ENCODE measurements at places on chromosomes 7 and 10.

- DNase-seq = peak; percentile 12
Observed at GRCh38 chr10:50508315-50509051, 115.3 kb downstream of the SGMS1 start.

DNA sequence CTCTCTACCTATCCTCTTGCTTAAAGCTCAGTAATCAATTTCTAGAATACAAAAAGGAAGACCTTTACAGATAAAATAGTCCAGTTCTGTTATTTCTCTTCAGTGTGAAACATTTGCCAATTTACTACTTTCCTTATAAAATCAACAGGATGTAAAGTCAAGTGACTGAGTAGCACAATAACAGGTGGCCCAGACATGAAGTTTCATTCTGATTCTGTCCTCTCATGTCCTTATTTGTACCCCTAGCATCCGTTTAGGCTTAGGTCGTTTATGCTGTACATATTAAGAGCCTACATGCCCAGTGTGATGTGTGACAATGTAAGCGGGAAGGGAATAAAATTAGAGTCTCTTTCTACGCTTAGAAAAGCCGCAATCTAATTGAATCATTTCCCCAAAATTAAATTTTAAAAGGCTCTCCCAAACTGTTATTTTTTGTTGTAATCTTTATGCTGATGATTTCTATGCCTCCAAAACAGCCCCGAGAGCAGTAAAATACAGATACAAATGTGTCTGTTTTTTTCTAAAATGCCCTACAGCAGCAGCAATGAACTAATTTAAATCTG is 29.1 kb downstream of the EPC1 start:
- DNase-seq = no peak

- DNase-seq = no peak
Observed at GRCh38 chr10:56599201-56599600, 238.1 kb upstream of the ZWINT start.

DNA sequence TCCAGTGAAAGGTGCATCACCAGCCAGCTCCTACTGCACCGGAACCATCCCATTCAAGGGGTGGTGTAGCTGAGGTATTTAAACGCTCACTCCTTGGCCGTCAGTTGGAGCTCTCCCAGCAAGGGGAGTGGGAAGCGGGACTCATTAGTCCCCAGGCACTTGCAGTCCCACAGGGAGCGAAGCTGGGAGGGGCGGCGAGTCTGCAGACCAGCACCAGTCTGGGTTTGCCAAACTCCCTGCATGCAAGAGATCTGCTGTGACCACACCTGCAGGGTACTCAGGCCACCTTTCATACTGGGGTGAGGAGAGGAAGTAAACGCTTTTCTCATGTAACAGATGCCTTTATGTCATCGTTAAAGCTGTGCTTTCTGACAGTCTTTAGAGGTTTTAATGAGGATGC is 187.9 kb downstream of the PTPRN2 start:
- no peak for DNase-seq

DNA sequence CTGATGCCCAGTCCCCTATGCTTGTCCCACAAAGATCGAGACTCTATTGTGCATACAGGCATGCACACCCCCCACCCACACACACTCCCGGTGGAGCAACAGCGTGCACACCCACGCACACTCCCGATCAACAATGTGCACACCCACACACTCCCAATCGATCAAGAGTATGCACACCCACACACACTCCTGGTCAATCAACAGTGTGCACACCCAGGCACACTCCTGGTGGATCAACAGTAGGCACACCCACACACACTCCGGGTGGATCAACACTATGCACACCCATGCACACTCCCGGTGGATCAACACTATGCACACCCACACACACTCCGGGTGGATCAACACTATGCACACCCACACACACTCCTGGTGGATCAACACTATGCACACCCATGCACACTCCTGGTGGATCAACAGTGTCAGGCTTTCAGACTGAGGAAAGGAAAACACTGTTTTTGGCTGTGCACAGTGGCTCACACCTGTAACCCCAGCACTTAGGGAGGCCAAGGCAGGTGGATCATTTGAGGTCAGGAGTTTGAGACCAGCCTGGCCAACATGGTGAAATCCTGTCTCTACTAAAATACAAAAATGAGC is 118.8 kb downstream of the PTPRN2 start:
- DNase-seq = no peak

- DNase-seq = peak; percentile 47
Observed at GRCh38 chr10:61837755-61838171, 63.7 kb upstream of the ARID5B start.

- DNase-seq = peak; percentile 94
Observed at GRCh38 chr7:12210179-12211053, 678 bp upstream of the TMEM106B start.

DNA sequence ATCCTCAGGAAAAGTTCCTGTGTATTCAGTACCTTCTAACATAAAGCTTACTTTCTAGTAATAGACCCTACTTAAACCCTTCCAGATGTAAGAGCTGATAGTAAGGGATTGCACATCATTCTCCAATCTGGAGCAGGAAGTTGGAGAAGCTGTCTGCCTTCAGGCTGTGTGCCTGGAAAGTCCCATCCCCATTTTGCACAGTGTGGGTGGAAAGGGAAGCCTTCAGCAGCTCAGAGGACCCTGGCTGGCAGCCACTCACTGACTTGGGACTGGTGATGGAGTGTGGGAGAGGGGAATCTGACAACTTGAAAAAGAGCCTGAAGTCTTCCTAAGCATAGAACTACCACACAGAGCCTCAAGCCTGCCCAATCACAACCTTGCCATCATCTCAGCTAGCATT is 164.1 kb upstream of the ADO start:
- DNase-seq = no peak

DNA sequence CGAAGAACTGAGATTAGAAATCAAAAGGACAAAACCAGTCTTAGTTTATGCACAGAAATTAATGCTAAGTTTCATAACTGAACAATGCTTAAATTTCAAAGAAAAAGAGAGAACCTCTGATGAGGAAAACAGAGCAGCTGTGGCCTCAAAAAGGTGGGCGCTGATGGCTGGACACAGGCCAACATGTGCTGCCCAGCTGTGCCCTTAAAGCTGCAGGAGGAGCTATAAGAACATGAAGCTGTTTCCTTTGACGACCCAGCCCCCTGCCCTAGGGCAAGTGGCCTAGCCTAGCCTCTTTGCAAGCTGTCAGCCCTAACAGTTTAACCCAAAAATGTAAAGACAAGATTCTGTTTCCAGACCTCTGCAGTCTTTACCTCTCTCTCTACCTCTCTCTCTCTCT is 107.7 kb downstream of the GRID1 start:
- DNase-seq = no peak

DNA sequence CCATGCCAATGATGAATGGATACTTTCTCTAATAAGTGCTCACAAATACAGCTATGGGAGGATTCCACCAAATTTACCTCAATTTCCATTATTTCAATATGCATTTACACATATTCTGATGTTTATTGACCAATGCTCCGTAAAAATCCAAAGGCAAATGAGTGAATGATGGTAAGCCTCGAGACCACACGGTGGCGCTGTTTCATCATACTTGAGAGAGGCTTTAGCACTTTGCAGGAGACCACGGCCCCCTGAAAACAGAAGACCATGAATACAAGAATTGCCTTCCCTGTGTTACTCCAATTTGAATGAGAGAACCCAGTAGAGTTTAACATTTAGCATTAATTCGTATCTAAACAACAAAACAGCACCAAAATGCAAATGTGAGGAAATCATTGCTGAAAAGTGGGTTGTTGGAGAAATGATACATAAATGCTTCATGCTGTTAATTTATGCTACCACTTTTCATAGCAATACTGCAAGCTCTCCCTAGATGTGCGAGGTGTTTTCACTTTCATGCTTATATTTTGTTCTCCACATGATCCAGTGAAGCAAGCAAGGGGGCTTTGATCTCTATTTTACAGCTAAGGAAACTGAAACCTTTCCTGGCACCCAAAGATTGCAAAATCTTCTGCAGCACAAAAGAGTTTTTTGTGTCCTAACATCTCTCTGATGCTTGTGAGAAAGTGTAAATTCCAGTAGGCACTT is 35.4 kb downstream of the TRIL start:
- DNase-seq = peak; percentile 57

GRCh38 chr7:113131367-113131766 is 13.0 kb upstream of the SMIM30 start:
- DNase-seq = no peak

- DNase-seq = no peak
Observed at GRCh38 chr10:35668865-35669650, 27.0 kb upstream of the FZD8 start.
